NB4 (cell line): ENCODE measurements at places on chromosomes 4 and X.
A peak's percentile ranks its signal among the peaks of the same experiment; 100 is the strongest.

DNA sequence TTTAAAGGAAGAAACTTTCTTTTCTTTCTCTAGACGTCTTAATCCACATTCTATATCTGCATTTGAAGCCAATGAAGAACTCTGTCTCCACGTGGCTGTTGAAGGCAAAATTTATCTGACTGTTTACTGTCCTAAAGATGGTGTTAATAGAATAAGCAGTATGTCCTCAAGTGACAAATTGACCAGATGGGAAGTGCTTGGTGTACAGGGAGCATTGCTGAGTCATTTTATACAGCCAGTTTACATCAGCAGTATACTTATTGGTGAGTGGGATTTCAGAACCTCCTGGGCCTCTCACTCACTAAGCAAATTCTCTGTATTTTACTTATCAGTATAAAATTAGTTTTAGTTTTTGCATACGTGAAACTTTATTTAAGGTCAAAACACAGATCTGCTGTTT is 33.7 kb downstream of the ADAD1 start:
- peak; percentile 2 for DNase-seq

DNA sequence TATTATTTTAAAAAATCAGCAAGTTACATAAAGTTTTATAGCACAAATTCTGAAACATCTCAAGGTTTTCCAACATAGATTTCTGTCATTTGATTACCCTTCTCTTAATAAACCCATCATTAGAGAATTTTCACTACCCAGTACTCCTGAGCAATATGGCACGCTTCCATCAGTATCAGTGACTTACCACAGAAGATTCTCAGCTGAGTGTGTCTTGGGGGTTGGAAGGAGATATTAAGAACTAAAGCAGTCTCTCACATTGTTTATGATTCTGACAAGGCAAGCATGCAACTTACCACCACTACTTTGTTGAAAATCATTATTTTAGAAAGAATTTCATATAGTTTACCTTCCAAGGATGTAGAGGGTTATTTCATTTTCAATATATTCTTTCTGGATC is 67.7 kb downstream of the INPP4B start:
- DNase-seq: no peak

DNA sequence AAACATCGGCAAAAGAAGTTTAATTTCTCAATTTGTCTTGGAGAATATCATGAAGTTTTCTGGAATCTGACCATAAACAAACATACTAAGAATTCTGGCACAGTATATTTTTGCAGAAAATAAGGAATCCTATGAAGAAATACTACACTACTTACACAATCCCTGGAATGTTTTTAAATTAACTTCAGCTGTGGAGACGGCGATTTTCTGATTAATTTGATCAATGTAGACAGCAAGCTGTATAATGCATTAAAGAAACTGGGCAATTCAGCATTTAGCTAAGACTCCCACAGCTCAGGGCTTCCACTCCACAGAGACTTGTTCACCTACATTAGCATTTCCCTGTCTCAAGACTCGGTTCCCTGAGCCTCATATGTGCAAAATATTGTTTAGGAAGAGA is 12.2 kb downstream of the EGFL6 start:
- DNase-seq: no peak

DNA sequence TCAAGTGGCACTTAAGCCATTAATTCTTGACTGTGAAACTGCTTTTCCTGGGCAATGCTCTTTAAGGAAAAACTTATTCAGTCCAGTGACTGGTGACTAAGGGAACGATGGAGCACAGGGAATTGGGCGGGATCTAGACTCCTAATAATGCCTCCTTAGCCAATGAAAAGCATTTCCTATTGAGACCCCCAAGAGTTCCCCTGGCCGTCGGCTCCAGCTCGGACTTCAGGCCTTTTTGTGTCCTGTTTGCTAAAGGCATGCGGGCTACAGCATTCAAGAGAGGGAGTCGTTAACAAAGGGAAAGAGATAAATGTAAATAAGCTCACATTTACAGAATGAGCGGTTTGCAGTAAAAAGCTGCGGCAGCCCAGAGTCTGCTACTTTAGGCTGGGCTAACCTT is at the start of gene LPAR4:
Gene LPAR4 (plus strand): TSS at position 232 of the 400 bp plus-strand sequence. CDS start 7,150 bp downstream, outside the sequence.
- DNase-seq: no peak

DNA sequence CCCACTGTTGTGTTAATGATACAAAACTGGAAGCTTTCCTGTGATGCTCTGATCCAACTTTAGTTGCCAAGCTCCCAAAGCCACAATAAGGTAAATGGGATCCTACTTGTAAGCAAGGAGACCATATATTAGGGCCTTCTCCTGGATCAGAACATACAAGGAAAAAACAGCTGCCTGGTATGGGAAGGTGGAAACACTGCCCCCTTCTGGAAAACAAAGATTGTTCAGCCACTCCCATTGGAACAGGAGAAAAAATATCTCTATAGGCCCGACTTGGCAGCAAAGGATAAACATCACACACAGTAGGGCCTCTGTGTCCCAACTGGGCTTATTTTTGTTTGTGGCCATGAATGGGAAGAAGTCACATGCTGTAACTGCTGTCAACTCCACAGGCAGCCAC is 166.5 kb downstream of the TBX22 start:
- DNase-seq: peak; percentile 14

DNA sequence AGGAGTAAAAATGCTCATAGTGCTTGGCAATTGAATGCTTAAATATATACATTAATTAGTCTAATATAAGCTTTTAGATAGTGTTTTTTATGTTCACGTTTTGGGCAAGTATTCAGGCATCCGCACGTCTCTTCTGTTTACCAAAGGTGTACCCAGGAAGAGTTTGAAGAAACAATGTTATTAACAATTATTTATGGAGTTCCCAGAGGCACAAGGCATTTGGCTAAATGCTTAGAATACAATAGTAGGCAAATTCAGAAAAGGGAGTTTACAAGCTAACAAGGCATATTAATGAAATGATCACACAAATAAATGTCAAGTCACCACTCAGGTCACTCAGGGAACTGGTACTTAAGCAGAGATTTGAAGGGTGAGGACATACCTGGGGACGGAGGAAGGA is 294.8 kb downstream of the TENM3 start:
- no peak for DNase-seq

GRCh38 chr4:174521800-174522182 is 497 bp downstream of the HPGD start:
- DNase-seq: no peak

DNA sequence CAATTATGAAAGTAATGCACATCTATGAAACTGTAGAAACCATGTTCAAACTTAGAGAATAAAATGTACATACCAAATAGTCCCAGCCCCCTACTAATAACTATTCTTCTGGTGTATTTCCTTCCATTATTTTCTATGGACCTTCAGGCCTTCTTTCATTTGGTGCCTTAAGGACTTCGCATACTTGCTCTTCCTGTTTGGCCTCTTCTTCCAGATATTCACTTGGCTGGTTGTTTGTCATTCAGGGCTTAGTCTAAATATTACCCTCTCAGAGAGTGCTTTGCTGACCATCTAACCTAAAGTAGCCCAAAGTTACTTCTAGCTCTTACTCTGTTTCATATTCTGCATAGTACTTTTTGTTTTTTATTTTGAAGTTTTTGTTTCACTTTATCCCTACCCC is 70.3 kb upstream of the ARMCX2 start:
- no peak for DNase-seq

DNA sequence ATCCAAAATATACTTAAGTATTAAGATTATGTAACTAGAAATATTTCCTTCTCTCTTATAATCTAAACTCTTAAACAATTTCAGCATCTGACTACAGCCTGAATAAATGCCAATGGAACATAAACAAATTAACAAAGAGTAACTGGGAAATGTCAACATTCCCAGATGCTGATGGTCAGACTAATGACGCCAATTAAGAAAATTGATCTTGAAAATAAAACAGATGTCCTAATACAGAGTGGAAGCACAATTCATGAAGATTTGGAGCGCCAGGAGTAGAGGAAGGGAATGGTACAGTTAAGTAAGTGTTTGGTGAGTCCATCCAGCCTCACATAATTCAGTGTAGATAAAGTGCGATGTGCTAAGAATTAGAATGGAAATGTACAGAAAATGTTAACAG is 203.7 kb upstream of the NWD2 start:
- DNase-seq: no peak

GRCh38 chrX:9163214-9163709 is 129.3 kb upstream of the FAM9B start:
- DNase-seq: no peak

- no peak for DNase-seq
Observed at GRCh38 chr4:166144607-166145006, 271.6 kb downstream of the TLL1 start.

DNA sequence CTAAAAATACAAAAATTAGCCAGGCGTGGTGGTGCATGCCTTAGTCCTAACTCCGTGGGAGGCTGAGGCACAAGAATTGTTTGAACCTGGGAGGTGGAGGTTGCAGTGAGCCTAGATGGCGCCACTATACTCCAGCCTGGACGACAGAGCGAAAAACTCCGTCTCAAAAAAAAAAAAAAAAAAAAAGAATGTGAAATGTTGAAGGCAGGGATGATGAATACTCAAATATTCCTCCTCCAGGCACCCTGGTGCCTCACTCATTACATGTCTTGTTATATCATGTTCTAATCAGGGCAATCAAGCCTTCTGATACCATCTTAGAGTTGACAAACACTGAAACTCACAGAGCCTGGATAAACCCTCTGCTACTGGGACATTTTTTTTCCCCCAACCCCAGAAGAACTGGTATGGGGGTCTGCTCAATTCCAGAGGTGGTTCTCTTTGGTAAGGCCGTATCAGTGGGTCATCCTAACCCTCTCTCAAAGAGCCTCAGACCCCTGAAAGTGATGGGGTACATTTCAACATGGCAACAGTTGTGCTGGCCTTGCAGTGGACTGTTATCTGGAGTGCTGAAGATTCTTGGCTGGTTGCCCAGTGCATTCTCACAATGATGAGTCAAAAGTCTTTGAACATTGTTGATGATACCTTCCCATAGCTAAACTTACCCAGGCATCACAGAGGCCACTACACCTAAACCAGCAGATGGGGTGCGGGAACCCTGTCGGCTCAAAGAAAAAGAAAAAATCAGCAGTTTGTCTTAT is 2.4 kb upstream of the SH3KBP1 start:
- DNase-seq: peak; percentile 42

DNA sequence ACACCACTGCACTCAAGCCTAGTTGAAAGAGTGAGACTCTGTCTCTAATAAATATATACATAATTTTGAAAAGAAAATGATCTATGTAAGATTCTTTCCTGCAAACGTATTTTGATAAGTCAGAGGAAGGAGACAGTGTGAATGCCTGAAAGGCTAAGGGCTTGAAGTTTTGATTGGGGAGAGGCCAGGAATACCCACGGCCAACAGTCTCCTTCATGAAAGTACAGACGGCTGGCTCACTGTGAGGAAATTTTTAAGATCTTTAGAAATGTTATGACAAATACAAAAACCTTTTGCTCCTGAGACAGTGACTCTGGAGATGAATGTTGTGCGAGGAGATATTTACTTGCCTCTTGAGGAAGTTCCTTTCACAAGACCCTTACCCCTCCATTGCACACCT is 111.4 kb upstream of the KLHL13 start:
- DNase-seq: no peak

DNA sequence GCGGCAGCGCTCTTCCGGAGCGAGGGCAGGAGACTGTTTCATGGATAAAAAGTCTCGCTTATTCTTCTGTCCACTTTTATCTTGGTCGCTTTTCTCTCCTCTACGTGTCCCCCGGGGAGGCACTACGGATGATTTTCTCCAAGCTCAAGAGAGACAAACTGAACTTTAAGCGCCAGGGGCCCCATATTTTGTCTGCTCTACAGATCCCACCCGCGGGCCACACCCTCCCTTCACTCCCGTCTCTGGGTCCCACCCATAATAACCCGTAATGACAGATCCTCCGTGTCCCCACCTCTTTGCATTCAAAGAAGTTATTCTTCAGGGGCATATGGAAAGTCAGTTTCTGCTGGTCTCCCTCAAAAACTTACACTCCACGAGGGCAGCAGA is at the start of gene CORIN:
Gene CORIN (minus strand): TSS at position 160 of the 387 bp plus-strand sequence. CDS start 118 bp downstream, at position 42.
- DNase-seq: peak; percentile 12

DNA sequence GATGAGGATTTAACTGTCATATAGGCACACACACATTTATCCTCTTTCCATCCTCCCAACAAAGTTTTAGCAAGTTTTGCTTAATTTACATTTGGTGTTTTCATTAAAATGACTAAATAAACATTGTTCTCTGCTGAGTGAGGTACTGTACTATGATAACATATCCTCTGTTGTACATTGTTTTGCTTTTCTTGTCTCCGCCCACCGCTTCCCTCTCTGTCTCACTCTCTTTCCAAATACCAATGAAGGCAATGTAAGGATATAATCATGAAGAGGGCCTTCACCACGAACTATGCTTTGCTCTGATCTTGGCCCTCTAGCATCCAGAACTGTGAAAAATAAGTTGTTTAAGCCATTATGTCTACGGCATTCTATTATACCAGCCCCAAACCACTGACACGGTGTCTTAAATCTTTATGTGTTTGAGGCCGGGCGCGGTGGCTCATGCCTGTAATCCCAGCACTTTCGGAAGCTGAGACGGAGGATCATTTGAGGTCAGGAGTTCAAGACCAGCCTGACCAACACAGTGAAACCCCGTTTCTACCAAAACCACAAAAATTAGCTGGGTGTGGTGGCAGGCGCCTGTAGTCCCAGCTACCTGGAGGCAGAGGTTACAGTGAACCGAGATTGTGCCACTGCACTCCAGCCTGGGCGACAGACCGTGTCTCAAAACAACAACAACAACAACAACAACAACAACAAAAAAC is 65.3 kb downstream of the HPRT1 start:
- no peak for DNase-seq

DNA sequence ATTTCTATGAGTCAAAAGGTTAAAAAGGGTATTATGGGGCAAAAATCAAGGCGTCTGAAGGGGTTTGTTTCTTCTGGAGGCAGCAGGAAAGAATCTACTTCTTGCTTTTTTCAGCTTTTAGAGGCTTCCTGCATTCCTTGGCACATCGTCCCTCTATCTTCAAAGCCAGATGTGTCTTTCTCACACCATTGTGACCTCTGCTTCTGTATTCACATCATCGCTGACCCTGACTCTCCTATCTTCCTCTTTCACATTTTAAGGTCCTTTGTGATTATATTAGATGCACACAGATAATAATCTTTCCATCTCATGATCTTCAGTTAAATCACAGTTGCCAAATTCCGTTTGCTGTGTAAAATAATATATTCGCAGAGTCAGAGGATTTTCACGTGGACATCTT is 112.7 kb downstream of the PPP4R3C start:
- DNase-seq: no peak
